ENCODE measurements at places on chromosomes 11 and 22.

GRCh38 chr22:41966607-41967240 lies 2.5 kb upstream of the SEPTIN3 start:
- DNase-seq: peak; percentile 58

- DNase-seq: peak; percentile 72
Measured at GRCh38 chr11:35618497-35619115, 346 bp downstream of the FJX1 start.

DNA sequence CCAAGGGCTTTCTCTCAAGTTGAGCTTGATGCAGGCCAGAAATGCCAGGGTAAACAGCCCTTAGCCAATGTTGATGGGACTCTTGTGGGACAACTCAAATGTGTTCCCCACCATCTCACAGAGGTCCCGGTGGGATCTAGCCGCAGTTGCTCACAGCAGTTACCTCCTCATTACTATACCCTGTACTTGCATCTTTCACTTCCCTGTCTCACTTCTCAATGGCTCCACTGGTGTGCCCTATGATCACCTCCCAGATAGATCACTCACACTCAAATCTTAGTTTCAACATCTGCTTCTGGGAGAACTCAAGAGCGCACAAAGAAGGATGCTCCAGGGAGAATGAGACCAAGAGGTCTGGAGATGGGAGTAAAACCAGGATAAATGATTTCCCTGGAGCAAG lies 47.0 kb downstream of the RCN1 start:
- no peak for DNase-seq

GRCh38 chr11:70364745-70365543 lies 33.4 kb upstream of the CTTN start:
- DNase-seq: no peak

GRCh38 chr11:95089620-95090542 lies at the start of gene ENDOD1:
ENDOD1 (plus strand) TSS chr11:95089846; CDS start chr11:95089928, 82 bp downstream.
- DNase-seq: peak; percentile 94

DNA sequence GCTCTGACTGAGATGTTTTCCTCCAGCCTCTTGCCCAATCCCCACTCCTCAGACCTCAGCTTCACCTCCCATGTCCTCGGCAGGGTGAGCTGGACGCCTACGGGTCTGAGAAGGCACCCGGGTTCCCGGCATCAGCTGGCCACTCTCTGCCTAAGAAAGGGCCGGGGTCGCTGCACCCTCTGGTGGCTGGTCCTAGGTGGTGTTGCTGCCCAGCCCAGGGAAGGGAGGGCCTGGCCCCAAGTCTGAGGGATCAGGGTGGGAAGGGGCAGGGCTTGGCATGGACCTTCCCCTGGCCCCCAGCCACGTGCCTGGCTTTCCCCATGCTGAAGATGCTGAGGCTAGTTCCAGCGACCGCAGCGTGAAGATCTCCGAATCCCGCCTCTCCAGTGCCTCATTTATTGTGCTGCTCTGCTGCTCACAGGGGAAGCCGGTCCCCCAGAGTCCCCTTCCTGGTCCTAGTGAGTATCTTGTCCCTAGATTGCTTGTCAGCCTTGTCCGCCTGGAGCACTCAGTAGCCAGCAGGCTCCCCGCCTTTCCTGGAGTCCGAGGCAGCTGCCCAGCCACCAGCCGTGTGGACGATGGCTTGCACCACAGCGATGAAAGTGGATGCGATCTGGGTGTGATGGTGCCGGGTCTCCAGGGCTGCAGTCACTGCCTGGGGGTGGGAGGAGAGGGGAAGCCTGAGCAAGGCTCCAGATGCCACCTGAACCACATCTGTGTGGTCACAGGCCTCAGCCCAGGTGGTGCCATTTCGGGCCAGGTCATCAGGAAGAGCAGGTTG lies 2.9 kb upstream of the GGT5 start:
- peak; percentile 89 for DNase-seq

DNA sequence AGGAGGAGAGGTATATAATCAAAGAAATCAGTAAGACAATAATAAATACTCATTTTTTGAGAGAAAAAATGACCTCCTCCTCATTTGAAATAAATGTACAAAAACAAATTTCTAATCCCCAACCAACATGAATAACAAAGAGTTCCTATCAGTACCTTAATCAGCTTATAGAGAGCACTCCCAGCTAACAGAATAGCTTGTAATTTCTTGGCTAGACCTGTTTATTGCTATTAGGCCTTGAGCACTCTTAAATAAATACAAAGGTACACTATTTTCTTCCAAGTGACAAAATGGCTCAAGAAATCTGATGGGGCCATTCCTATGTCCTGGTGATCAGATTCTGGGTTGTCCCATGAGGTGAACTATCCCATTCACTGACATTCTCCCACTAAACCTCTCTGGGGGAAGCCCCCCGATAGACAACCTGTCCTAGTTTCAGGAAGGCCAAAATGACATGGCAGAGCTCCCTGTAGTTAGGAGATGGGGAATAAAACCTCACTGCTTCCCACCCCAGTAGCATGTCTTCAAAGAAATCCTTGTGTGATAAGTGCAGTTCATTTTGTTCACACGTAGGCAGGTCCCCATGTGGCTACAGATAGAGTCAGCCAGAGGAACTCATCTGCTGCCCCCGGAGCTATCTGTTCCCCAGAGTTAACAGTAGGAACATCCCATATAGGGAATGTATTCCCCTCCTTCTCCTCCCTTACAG lies 385.7 kb downstream of the SOX6 start:
- no peak for DNase-seq

DNA sequence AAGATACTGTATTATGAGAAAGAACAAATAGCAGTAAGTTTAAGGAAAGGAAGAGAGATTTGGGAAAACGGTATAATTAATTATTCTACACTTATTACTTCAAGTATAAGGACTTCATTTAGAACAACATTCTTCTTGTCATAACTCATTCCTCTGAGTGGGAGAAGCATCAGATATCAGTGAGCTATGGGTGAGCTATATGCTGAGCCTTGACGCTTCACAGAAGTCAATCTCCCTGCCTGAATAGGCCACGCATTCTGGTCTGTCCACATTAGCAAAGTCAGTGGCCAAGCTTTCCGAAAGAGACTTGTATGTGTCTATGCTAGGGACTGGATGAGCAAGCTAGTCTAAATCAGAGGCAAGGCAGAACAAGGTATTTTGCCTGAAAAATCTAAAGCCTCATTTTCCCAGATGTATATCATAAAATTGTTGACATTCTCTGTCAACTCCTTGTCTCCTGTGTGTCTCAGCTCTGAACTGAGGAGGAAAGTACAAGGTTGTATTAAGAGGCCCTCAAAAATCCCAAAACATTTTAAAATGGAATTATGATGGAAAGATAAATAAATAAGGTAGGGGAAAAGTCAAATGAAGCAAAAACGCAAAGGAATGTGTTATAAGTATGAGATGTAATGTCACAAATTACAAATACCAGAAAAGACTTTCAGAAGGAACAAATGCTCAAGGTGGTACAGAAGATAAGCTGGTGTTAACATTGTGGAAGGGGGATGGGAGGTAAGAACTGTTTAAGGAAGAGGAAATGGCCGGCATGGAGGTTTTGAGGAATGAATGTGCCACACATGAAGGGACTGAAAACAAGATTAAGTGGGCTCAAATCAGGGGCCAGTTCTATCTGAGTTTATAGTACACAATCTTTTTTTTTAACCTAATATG lies 1.4 kb downstream of the OR52N2 start:
- DNase-seq: no peak
